ENCODE measurements at places on chromosomes 6 and 20.

DNA sequence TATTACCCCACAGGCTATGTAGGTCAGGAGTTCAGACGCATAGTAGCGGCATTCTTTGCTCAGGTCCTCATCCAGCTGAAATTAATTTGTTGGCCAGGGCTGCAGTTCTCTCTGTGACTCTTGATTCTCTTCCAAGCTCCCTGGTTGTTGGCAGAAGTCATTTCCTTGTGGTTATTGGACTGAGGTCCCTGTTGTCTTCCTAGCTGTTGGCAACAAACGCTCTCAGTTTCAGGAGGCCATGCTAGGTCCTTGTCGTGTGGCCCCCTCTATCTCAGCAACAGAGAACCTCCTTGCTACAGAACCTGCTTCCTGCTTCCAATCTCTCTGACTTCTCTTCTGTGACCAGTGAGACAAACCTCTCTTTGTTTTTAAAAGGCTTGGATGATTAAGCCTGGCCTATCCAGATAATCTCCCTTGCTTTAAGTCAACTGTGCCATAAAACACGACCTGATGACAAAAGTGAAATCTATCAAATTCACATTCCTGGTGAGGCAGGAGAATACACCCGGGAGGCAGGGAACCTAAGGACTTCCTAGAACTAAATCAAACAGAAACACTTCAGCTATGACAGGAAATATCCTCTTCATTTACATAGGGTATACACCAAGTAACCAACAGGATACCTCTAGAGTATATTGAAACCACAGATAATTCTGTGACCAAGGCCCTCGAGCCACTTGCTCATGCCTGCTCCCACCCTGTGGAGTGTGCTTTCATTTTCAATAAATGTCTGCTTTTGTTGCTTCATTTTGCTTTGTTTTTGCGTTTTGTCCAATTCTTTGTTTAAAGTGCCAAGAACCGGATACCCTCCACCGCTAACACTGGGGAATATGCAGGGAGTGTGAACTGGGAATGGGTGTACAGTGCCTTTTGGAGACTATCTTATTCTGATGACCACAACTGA lies 196.0 kb downstream of the BTBD3 start:
- DNase-seq, result no peak

- DNase-seq, result no peak
Measured at GRCh38 chr6:41272591-41273240, 13.8 kb downstream of the TREM1 start.

DNA sequence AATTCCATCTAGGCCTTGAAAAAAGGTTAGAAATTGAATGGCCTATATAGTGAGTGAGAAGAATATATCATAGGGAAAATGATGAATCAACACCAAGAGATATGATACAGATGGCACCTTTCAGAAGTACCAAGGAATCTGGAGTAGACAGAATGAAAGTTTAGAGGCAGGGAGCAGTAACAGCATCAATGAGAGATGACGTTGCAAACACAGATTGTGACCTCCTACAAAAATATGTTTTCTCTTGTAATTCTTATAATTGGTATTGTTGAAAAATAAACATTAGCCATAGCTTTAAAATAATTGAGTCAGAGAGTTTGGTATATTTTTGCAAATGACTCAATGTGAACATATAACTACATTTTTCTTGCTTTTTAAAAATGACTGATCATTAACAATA lies 1223.1 kb upstream of the GJE1 start:
- DNase-seq, result no peak

DNA sequence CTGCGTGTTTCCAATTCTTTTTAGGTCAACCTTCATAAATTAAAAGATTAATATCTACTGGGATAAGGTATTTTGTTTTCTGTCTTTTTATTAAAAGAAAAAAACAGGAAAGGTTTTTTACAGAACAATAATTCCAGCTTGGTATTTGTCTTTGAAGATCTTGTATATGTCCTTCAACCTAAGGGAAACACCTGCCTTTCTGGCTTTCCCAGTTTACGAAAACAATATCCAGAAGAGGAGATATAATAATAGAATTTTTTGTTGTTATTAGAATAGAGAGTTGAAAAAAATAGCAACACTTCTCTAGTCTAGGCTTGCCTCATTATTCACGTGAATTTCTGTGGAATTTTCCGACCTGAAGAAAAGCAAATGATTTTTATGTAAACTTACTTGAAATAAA lies 37.9 kb upstream of the CCN2 start:
- DNase-seq, result no peak

DNA sequence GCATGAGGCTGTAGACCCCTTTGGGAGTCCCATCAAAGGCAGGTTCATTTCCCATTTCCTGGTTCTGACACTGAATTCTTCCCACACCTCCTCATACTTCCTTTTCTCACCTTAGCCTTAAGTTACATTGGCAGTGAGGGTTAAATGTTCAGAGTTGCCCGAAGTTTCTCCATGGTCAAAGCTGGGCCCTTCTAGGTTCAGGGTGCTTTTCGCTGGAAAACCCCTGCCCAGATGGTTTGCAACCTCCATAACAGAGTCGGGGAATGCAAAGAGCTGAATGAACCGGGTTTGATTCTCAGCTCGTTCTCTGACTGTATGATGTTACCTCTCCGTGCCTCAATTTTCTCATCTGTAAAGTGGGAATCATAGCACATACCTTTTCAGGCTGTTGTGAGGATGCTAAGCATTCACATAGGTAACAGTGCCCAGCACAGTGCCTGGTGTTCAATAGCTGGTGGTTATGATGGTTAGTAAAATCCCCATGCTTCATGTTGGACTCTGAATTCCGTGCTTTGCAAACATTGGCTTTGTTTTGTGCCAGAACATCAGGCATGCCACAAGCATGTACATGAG lies 149.8 kb downstream of the NFATC2 start:
- no peak for DNase-seq

GRCh38 chr6:147936703-147937470 lies 405.8 kb upstream of the SASH1 start:
- DNase-seq, result no peak

GRCh38 chr6:11460001-11460668 lies 77.4 kb upstream of the TMEM170B start:
- DNase-seq, result no peak

- no peak for DNase-seq
Measured at GRCh38 chr6:157575436-157576145, 194.6 kb downstream of the ZDHHC14 start.

DNA sequence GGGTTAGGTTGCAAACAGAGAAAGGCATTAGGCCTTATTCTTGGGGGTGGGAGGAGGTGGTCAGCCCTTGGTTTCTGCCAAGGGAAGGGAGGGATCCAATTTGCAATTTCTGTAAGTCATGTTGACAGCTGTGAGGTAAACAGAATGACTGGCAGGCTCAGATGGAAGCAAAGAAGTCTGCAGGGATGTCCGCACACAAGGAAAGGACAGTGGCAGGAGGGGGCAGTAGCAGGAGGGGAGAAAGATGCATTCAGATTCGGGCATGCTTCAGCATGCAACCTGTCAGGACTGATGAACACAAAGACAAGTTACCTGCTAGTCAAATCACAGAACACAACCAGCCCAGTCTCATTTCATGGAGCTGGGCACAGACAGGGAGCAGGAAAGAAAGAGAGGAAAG lies 217.9 kb upstream of the FOXA2 start:
- DNase-seq, result no peak

All from tibial nerve (tissue), 4 donors.